ENCODE measurements at places on chromosomes 3 and 15. TPM values are rescaled to one million over a fixed set of nuclear protein-coding genes. Genes with fewer than 3 reads are reported as not detected.

GRCh38 chr15:63430766-63431451 lies 49.3 kb upstream of the CA12 start:
- DNase-seq, result no peak

The CLDN18 gene
- not detected for total RNA-seq

DNA sequence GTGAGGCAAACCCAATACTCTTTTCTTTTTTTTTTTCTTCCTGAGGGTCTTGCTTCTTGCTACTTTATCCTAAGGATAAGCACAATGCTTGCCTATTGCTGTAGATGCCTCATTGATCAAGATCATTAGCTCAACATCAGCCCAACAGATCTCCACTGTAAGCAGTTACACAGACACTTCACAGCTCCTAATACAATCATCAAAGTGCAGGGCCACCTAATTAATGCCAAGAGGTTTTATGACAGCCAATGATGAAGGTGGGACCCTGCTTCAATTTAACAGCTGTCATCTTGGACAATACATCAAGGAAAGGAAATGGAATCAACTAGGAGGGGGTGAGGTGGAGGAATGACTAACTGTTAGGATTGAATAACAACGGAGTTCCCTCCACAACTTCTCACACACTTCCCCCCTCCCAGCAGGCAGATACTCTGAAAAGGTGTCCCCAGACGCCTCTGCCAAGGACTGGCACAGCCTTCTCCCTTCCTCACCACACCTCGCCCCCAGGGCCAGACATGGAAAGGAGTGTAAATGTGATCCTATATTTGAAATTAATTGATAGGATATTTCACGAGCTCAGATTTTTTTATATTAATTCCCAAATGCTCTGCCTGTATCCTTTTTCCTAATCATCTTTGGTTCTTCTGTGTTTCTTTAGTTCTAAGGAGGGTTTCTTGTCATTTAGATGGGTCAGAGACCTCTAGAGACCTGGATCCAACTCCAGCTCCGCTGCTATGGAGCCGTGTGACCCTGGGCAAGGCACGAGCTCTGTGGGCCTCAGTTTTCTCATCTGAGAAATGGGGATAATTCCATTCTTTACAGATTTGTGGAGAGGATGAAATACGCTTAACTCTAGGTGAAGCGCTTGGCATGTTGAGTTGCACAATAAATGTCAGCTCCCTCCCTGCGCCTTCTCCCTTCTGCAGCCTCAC lies 1.2 kb downstream of the DCLK3 start:
- DNase-seq, result no peak

GRCh38 chr3:50583897-50584296 lies 14.6 kb downstream of the HEMK1 start:
- DNase-seq, result peak; percentile 99

The IL17RE gene
- total RNA-seq, result 0.75 TPM

The TPRA1 gene
- 20.7 TPM for total RNA-seq

DNA sequence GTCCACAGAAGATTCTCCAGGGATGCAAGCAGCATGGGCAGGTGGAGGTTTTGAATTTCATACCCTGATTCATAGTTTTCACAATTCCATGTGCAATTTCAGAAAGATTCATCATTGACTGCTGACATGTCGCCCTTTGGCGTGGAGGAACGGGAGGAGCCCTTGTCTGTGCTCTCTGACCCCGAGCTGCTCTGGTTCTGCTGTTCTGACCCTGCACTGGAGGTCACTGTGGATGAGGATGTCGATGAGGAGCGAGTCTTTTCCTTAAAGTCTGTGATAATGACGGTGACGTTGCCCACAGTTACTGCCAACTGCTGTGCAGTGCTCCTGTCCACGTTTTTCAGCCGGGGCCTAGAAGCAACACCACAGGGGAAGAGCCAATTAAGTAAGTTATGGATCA lies 470.0 kb downstream of the SHQ1 start:
- DNase-seq, result no peak

The ATP13A5 gene
- total RNA-seq, result not detected

- no peak for DNase-seq
Observed at GRCh38 chr15:99777144-99777543, 43.9 kb upstream of the LYSMD4 start.

The ALDH1A2 gene
- 3.3 TPM for total RNA-seq

The ILDR1 gene
- not detected for total RNA-seq

DNA sequence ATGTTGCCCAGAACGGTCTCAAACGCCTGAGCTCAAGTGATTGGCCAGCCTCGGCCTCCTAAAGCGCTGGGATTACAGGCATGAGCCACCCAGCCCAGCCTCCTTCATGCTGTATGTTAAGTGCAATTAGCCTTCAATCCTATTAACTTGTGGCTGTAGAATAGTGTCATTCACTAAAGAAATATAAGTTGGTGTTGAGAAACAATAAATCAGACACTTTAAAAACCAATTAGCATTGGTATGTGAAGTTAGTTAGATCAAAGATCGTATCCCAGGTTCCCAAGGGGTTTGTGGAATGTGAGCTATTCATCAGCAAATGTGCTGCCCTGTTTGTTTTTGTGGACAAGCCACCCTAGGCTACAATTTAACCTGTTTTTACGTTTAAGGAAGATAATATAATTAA lies 11.0 kb upstream of the PIK3CB start:
- DNase-seq, result no peak

The MDFIC2 gene
- total RNA-seq, result not detected

GRCh38 chr15:23877502-23878412 lies 190.7 kb upstream of the NDN start:
- peak; percentile 61 for DNase-seq

DNA sequence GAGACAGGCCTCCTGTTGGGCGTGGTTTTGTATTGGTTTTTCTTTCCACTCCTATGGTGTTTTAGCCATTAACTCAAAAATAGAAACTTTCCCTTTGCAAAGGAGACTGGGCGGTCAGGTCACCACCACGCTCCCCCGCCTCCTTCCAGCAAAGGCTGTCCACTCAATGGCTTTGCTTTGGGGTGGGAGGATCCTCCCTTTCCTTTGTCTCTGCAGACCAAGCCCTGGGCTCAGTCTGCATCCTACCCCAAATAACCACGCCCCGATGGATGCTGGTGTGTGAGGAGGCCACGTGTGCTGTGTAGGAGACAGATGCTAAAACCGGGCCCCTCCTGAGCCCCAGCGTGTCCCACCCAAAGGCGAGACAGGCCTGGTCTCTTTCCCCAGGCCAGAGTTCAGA lies 68.5 kb downstream of the GRIP2 start:
- DNase-seq, result no peak

The PCNP gene
- total RNA-seq, result 133 TPM

DNA sequence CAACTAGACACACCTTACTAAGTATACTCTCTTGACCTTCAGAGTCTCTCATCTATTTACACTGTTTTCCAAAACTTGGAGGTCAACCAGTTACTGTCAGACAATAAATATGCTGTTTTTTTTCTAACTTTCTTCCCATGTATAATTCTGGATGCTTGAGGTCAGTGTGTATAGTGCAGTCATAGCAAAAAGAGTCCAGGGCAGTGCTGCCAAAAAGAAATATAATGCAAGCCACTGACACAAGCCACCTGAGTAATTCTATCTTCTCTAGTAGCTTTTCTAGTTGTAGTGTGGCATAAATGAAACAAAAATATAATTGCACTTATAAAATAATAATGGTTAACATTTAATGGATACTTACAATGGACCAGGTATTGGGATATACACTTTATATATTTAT lies 21.6 kb downstream of the GADL1 start:
- DNase-seq, result no peak

The GRM2 gene
- 0.32 TPM for total RNA-seq

- no peak for DNase-seq
Observed at GRCh38 chr3:107523539-107524325, 970 bp downstream of the BBX start.

The ECE2 gene
- total RNA-seq, result not detected

The POPDC2 gene
- 103 TPM for total RNA-seq

- DNase-seq, result no peak
Observed at GRCh38 chr15:96687388-96688107, 357.0 kb downstream of the NR2F2 start.

DNA sequence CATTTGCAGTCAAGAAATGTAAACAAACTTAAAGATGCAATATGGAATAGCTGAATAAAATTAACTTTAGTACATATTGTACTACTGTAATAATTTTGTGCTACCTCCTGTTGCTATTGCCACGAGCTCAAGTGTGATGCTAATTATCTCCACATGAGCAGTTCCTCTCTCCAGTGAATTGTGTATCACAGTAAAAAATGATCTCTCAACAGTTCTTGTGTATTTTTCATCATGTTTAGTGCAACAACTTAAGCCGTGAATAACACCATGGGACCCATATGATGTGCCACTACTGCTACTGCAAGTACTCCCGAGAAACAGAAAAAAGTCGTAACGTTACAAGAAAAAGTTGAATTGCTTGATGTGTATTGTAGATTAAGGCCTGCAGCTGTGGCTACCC lies 12.4 kb downstream of the RIOX2 start:
- DNase-seq, result no peak

The PLCH1 gene
- 0.05 TPM for total RNA-seq

GRCh38 chr3:128489927-128490649 lies 2.9 kb downstream of the GATA2 start:
- DNase-seq, result no peak

- DNase-seq, result no peak
Observed at GRCh38 chr3:58588030-58588614, 10.9 kb upstream of the FAM107A start.

The INSYN1 gene
- total RNA-seq, result 10.8 TPM

GRCh38 chr3:17420668-17421067 lies 321.8 kb downstream of the TBC1D5 start:
- no peak for DNase-seq

The SPG11 gene
- 36.7 TPM for total RNA-seq

GRCh38 chr15:100595964-100596363 lies 6.0 kb downstream of the LINS1 start:
- no peak for DNase-seq

- no peak for DNase-seq
Observed at GRCh38 chr3:178669022-178669601, 132.9 kb downstream of the KCNMB2 start.

The FRMD5 gene
- total RNA-seq, result not detected

- no peak for DNase-seq
Observed at GRCh38 chr3:23017801-23018200, 185.3 kb upstream of the UBE2E2 start.

DNA sequence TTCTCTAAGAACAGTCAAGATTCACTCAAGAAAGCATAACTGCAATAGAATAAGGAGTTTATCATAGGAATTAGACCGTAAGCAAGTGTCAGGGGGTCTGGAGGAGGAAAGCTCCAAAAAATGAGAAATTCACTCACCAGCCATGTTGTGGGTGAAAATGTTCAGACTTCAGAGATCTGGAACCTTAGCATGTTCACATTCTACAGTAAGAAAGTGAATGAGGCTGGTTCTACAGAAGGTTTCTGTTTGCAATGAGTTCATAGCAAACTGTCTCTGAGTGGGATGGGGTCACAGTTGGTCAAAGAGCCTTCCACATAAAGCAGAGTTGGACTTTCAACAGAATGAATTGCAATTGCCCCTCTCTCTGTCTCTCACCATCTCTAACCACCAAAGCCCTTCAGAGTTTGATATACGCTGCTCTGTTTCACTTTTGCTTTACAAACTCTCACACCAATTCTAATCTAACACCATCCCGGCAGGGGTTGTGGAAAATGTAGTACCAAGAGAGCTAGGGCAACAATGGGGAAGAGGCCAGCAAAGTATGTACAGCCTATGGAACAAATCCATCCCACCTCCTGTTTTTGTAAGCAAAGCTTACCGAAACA lies 581.8 kb upstream of the UBE2E2 start:
- DNase-seq, result no peak

DNA sequence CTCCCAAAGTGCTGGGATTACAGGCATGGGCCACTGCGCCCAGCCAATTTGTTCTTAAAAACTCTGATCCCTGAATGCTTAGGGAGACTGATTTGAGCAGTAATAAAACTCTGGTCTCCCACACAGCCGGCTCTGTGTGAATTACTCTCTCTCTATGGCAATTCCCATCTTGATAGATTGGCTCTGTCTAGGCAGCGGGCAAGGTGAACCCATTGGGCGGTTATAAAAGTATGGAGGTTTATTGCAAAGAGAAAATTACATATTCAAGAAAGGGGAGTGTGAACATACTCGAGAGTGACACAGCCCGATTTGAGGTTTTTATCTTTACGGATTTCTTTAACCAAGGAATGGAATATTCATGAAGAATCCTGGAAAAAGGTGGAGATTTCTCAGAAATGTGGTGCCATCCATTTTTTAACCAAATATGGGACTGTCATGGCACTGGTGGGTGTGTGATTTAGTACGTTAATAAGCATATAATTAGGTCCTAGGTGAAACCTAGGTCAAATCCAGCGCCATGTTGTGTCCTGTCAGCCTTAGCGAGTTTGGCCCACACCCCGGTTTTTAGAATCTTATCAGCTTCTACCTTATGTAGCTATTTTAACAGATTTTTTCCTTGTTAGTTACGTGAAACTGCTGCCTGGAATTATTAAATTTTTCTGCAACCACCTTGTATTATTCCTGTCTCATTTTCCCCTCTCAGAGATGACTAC lies 7.2 kb upstream of the GMPS start:
- DNase-seq, result no peak

DNA sequence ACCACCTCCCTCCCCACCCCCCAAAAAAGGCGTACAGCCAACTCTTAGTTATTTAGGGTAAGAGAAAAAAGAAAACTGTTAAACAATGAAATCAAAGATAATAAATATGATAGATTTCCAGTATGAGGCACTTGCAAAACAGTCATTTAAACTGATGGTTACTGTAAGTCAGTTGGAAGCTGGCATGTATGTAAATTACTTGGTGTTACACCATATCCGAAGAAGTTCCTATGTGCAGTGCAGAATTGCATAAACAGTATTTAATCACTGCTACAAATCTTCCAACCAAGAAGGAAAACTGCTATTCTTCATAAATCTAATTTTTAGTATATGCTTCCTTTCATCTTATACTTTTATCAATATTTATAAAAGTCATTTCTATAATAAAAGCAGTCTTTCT lies 62.0 kb downstream of the LEO1 start:
- DNase-seq, result no peak

- no peak for DNase-seq
Observed at GRCh38 chr3:23086331-23086730, 116.8 kb upstream of the UBE2E2 start.

The PLSCR5 gene
- not detected for total RNA-seq

DNA sequence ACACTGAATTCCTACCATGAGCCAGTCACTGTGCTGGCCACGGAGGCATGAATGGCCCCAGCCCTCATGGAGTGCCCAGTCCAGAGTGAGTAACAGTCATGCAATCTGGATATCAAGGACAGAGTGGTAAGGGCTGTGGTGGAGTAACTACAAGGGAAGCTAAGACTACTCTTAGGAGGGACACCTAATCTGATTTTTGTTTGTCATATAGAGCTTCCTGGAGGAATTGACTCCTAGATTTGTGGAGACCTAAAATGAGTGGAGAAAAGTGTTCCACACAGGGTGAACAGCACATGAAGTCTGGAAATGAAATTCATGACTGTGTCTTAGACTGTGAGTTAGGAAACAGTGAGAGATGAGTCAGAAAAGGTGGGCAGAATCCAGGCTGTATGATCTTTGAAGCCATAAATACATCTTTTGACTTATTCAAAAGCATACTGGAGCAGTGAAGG lies 219.9 kb downstream of the NFKBIZ start:
- peak; percentile 13 for DNase-seq
